ENCODE measurements at places on chromosomes 12 and 14.
A peak's percentile ranks its signal among the peaks of the same experiment; 100 is the strongest.

GRCh38 chr12:32047357-32048212, 59.1 kb upstream of the BICD1 start:
- DNase-seq: no peak

GRCh38 chr14:99407416-99407815, 73.2 kb downstream of the SETD3 start:
- DNase-seq: no peak

DNA sequence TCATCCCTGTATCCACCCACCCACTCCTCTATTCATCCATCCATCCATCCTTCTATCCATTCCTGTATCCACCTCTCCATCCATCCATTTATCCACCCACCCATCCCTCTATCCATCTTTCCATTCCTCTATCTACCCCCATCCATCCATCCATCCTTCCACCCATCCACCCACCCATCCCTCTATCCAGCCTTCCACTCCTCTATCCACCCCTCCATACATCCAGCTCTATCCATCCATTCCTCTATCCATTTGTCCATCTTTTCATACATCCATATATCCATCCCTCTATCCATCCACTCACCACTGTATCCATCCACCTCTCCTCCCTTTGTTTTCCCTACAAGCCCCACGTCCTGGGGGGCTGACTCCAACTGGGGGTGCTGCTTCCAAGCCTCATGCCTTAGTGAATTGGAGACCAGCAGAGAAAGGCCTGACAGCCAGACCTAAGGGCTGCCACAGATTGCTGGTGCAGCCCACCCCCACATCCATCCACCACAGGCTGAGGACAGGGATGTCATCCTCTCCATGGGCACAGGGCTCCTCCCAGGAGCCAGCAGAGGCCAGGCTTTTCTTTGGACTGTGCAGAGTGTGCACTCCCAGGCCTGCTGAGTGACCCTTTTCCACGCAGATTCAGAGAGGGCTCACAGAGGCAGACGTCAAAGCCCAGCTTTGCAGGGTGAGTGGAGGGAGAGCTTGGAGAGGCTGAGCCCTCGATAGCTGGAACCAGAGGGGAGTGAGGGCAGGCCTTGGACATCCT, 18.9 kb upstream of the GPR132 start:
- DNase-seq: no peak

DNA sequence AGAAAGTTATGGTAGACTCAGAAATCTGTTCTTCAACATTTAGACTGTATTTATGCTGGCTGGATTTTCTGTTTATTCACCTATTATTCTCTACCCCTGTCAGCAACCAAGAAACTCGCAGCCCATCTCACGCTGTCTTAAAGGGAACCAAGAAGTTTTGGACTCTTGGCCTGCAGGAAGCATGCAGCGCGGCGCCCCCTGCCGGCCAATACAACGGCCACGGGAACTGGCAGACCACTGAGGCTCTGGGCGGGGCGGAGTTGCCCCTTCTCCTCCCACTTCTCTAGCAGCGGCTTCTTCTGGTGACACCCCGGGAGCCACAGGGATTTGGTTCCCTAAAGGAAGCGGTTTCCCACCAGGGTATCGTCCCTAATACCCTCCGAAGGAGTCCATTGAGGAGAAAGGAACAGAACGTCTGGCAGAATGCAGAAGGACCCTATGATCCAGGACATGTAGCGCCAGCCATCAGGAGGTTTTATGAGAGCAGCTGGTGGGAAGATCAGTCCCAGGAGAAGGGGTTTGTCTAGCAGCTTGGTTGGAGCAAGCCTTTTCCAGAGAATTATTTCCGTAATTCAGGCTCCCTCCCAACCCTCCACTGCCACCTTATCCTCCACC, 21.0 kb upstream of the RNASE2 start:
- no peak for DNase-seq

DNA sequence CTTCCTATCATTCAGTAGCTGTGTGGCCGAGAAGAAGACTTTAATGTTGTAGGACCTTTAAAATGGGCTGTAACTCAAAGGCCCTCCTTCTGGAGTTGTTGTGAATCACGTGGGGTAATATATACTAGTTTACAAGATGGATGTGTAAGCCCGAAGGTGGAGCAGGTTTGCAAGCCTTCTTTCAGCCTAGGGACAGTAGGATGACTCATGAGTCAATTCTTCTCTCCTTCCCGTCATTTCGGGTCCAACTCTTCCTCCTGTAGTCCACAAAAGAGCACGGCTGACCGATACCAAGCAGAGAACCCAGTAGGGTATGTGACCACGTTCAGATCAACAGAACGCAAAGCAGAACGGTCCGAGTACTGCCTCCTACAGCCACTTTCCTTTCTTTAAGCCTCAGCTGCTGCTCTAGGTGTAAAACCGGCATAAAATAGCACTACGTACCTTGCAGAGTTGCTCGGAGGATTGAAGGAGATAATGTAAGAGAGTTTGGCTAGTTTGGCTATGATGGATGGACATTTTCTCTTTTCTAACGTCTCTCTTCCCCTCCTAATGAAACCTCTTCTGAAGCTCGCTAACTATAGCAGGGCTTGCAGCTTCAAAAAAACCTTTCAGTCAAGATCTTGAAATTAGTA, 1.3 kb upstream of the RASSF3 start:
- DNase-seq: no peak

GRCh38 chr12:95099270-95099790, 25.9 kb upstream of the NR2C1 start:
- DNase-seq: no peak

DNA sequence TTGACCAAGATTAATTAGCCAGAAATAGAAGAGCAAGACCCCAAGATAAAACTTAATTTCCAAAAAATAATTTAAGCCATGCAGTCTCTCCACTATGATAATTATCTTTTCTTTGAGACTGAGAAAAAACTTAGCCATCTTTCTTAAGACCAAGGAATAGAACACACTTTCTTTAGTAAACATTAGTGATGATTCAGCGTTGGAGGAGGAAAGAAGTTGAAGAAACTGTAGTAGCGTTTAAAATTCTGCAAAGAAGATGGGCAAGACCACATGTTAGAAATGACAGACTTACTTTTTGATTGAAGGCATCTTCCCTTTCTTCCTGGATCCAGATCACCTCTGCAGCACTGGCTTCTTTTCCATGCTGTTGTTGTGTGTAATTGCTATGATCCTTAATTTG, 124.8 kb upstream of the RASSF8 start:
- no peak for DNase-seq

GRCh38 chr12:58421990-58422389, 480.6 kb downstream of the ATP23 start:
- no peak for DNase-seq

- no peak for DNase-seq
Observed at GRCh38 chr12:7833831-7834230, 38.9 kb downstream of the SLC2A14 start.

- DNase-seq: peak; percentile 65
Observed at GRCh38 chr12:107092669-107093416, 506 bp downstream of the CRY1 start.

GRCh38 chr14:80260645-80261044, 49.3 kb upstream of the DIO2 start:
- DNase-seq: no peak

DNA sequence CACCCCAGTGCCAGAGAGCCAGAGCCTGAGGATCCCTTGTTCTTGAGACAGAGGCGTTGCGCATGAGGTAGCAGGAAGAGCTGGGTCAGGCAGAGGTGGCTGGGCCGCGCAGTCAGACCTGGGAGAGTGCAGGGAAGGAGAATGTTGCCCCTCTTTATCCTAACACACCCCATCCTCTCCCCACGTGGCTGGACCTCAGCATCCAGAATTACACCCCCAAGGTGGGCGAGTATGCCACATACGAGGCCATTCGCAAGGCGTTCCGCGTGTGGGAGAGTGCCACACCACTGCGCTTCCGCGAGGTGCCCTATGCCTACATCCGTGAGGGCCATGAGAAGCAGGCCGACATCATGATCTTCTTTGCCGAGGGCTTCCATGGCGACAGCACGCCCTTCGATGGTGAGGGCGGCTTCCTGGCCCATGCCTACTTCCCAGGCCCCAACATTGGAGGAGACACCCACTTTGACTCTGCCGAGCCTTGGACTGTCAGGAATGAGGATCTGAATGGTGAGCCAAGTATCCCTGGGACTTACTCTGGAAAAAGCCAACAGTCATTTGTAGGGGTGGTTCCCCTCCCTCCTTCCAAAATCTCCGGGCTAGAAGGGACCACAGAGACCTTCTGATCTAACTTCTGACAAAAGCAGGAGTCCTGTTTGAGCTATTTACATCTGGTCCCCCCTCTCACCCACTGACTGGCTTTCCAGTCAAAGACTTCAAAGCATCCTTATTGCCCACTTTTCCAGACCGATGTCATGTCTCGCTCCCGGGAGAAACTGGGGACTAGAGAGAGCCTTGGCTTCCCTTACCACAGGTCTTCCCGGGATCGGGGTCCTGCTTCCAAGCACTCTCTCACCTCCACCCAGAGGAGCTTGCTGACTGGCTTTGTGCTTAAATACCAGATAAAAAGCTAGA, 6.1 kb downstream of the MMP14 start:
- no peak for DNase-seq

DNA sequence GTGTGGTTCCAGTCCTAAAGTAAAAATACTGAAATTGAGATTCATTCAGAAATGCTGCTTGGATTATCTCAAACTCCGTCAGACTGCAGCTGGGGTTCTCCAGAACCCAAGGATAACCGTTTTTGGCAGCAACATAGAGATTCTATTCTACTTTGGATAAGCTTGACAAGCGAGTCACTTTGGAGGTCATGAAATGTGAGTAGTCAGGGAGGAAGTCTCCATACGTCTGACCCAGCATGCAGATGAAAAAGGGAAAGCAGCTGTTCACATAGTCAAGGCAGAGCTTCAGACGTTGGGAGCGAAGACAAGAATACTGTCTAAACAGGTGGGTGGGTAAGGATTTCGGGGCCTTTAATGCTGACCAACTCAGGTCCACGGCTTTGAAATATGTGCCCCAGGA, 14.9 kb upstream of the HSP90B1 start:
- no peak for DNase-seq

DNA sequence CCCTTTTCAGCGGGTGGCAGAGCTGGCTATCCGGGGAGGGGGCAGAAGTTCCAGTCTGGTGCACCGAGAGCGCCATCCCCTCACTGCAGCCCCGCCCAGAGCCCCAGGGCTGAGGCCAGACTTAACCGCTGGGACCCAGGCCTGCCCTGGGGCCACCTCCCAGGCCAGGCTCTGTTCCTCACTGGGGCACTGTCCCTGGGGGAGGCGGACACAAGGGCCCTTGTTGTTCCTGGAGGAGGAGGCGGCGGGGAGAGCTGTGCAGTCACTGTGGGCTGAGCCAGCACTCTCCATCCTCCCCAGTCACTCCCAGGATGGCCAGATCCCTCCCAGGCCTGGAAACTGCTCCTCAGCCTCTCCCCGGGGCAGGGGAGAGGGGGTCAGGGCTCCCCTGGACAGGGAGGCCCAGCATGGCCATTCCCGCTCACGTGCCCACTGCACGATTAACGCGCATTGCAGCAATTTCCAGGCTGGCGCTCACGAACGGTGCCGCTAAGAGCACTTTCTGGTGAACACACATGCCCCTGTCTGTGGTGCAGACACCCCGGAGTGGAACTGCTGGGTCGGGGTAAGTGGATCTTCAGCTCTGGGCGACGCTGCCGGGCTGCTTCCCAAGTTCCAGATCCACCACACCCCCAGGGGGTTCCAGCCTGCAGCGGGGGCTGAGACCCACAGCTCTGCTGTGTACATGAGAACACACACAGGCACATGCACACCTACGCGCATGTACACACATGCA, 89.8 kb upstream of the SFSWAP start:
- no peak for DNase-seq

GRCh38 chr14:67516676-67517075, 16.4 kb upstream of the PLEKHH1 start:
- no peak for DNase-seq

GRCh38 chr12:2137711-2138110, 84.9 kb downstream of the CACNA1C start:
- no peak for DNase-seq

DNA sequence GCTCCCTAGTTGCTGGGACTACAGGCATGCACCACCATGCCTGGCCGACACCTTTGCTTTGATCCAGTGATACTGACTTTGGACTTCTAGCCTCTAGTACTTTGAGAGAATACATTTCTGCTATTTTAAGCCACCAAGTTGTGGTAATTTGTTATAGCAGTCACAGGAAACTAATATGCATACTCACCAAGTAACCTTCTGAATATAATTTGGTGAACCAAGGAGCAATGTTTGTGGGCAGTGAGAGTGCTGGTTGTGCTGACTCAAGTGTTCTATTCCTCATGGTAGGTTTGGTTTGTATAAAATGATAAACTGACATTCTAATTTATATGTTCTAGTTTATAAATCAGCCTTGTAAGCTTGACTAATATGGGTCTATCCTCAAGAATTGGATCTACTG, 42.4 kb upstream of the MMP19 start:
- DNase-seq: no peak

- DNase-seq: no peak
Observed at GRCh38 chr12:31929027-31929526, 30.1 kb upstream of the RESF1 start.

- no peak for DNase-seq
Observed at GRCh38 chr14:32648434-32648833, 290.2 kb upstream of the NPAS3 start.

- no peak for DNase-seq
Observed at GRCh38 chr14:63387711-63388110, 69.0 kb upstream of the GPHB5 start.

GRCh38 chr14:72636094-72636493, 257.8 kb downstream of the DPF3 start:
- DNase-seq: no peak

GRCh38 chr14:64823305-64823861, 56.3 kb downstream of the SPTB start:
- peak; percentile 34 for DNase-seq
